WERI-Rb-1 (cell line): ENCODE measurements at places on chromosomes 5 and 9.

GRCh38 chr5:180090098-180090768 lies 18.7 kb upstream of the RNF130 start:
- DNase-seq: peak; percentile 56

- no peak for DNase-seq
Measured at GRCh38 chr5:106680330-106680729, 990.4 kb downstream of the EFNA5 start.

GRCh38 chr5:80959768-80960442 lies at the start of gene RASGRF2:
RASGRF2 (plus strand) TSS chr5:80960363; CDS start chr5:80960739, 376 bp downstream.
- DNase-seq: peak; percentile 92

- DNase-seq: no peak
Measured at GRCh38 chr5:154355129-154355611, 90.6 kb upstream of the SAP30L start.

DNA sequence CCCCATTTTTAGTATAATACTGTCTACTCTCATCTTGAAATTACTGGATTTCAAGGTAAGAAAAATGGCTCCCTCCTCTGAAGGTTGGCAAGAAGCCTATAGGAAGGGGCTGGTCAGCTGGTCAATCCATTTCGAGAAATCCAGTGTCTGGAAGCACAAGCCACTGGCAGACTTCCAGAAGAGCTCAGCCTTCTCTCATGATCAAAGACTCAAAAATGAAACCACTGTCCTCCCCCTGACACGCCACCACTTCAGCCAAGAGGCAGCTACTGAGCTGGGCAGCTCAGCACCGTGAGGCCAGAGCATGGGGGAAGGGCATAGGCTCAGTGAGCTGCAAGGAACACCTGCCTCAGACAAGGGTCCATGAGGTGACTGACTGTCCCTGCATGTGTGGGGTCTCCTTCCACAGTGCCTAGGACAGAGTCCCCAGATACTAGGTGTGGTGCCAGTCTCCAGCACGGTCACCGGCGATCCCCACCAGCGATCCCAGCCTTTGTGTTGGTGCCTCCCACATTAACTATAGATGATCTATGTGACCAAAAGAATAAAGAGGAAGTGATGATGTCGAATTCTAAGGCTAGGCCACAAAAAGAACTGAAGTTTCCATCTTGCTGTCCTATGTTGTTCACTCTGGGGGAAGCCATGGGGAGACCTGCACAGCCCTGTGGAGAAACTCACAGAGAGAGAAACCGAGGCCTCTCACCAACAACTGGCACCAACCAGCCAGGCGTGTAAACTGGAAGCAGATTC lies 100.1 kb upstream of the LRRTM2 start:
- no peak for DNase-seq

DNA sequence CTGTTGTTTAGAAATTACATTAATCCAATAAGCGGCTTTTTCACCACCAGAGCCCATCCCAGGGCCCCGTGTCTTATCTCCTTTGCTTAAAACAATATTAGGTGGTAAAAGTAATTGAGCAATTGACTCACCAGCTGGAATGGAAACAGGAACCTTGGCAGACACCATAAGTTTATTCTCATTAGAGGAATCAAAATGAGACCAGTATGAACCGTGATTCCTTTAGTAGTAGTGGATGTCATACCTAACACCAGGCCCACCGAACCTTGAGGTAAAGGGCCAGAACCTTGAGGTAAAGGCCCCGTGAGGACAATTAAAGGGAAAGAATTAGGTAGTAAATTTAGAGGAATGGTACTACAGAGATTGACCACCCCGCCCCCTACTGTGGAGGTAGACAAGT lies 16.5 kb downstream of the HSDL2 start:
- DNase-seq: peak; percentile 67

DNA sequence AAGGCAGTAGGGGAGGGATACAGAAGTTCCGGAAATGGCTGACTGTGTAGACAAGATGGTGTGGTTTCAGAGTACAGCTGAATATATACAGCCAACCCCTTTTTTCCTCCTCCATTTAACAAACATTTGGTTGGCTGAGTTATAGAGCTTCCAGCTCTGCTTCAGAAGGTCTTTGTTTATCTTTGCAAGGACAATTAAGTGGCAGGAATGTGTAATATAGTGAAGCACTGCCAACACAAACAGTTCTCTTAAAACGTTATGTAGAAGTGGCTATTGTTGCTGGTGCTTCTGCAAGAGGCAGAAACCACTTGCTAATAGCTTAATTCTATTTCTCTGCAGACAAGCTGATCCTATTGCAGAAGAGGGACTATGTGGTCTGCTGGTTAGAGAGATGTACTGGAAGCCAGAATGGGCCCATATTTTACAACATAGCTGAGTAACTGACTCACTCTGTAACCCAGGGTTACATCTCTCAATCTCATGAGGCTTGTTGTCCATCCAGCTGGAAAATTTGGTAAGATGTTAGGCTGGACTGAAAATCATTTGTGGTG lies 62.7 kb upstream of the OSMR start:
- no peak for DNase-seq

- DNase-seq: peak; percentile 71
Measured at GRCh38 chr5:180868960-180869359, 7.9 kb upstream of the ZFP62 start.

GRCh38 chr5:100306000-100306399 lies 229.2 kb upstream of the FAM174A start:
- DNase-seq: no peak

- DNase-seq: peak; percentile 52
Measured at GRCh38 chr5:37847978-37848425, 8.2 kb upstream of the GDNF start.

DNA sequence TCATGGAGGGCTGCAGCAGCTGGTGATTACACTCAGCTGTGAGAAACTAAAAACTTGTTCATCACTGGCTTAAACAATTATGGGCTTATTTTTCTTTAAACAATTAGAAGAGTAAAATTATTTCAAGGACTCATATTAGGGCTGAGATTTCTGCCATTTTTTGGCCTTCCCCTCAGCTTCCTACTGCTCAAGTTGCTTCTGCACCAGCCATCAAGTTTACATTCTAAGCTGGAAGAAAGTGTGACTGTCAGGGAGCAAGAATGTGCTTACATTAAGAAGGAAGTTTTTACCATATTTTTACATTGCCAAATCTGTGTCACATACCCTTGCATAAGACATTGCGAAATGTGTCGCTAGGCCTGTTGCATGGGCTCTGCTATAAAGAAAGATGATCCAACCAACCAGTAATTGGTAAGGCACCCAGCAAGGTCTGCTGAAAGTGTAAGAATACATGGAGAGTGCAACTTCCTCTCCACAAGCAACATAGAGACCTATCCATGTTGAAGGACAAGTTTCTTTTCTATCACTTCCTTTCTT lies 260.3 kb upstream of the CDH10 start:
- DNase-seq: no peak
